LHCN-M2 (cell line): ENCODE measurements at places on chromosomes 2 and 18. TPM values are rescaled to one million over a fixed set of nuclear protein-coding genes. Genes with fewer than 3 reads are reported as not detected.

The UGT1A5 gene
- not detected in 2 replicates for total RNA-seq

GRCh38 chr2:85605406-85606115 lies 3.1 kb upstream of the TMEM150A start:
- DNase-seq, result peak; percentile 82

- no peak for DNase-seq
Measured at GRCh38 chr2:231523451-231524285, 6.6 kb downstream of the NMUR1 start.

The TNFRSF11A gene
- 0.06 TPM in 2 replicates for total RNA-seq

- DNase-seq, result no peak
Measured at GRCh38 chr2:184339966-184340365, 258.4 kb upstream of the ZNF804A start.

DNA sequence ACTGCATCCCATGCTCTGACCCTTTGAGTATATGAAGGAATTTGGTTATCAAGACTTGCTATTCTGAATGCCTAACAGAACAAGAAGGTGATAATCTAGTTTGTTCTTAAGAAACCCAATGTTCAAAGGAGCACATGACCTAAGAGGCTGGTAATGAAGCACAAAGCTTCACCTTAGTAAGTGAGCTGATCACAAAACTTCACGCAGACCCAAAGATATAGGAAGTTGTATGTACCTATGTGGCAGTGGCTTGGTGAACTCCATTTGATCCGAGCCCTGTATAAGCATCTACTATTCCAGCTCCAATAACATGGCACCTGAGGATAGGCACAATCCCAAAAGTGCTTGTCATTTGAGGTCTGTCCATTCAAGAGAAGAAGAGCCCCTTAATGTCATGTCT lies 78.6 kb downstream of the ANKRD44 start:
- no peak for DNase-seq

The FSHR gene
- not detected in 2 replicates for total RNA-seq

DNA sequence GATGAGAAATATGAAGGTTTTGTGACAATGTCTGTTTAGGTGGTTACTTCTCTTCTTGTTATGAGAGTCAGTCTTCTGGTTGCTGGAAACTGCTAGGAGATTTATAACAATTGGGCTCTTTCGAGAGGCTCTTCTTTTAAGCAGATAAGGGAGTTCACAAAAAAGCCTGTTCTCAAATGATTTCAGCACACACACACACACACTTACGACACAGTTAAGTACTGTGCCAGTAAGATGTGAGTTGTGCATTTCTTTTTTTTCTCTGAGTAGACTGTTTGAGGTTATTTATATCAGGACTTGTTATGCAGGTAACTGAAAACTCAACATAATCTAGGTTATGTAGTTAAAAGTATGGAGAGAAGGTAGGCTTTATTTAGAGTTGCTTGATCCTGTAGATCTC lies 49.8 kb downstream of the MSH2 start:
- no peak for DNase-seq

The NAT8 gene
- total RNA-seq, result not detected in 2 replicates

GRCh38 chr2:210363876-210364275 lies 48.9 kb upstream of the MYL1 start:
- no peak for DNase-seq

- no peak for DNase-seq
Measured at GRCh38 chr2:437756-438393, 150.0 kb upstream of the ALKAL2 start.

GRCh38 chr2:238881353-238882081 lies 33.6 kb downstream of the TWIST2 start:
- DNase-seq, result no peak

- DNase-seq, result no peak
Measured at GRCh38 chr2:230319211-230319862, 7.7 kb upstream of the SP140L start.

DNA sequence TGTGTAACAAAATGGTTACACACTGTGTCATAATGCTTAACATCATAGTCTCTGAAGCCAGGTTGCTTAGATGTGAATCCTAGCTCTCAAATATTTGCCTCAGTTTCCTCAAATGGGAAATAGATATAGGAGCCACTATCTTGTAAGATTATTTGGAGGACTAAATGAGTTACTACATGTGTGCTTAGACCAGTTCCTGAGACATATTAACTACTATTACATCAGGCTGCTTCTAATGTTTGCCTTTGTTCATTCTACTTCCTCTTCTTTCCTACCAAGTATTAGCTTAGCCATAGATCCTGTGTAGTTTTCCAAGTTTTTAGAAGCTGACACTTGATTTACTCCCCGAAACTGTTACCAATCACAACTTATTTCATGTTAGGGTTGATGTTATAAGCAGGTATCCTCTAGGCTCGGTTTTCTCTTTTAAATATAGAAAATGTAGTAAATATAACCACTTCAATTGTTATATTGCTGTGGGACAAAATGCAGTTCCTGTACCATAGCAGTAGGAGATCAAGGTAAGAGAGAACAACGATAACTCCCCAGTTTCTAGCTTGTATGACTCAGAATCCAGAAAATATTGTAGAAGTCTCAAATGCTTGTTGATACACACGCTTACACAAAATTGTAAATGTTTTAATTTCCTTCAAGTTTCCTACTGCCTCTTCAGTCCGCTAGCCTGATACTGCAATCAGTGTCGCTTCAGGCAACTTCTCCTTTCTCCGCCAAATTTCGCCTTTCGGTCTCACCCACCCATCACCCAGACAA lies 751 bp upstream of the DNAJC10 start:
- peak; percentile 8 for DNase-seq

GRCh38 chr2:206800506-206801417 lies 35.4 kb downstream of the FASTKD2 start:
- peak; percentile 70 for DNase-seq

DNA sequence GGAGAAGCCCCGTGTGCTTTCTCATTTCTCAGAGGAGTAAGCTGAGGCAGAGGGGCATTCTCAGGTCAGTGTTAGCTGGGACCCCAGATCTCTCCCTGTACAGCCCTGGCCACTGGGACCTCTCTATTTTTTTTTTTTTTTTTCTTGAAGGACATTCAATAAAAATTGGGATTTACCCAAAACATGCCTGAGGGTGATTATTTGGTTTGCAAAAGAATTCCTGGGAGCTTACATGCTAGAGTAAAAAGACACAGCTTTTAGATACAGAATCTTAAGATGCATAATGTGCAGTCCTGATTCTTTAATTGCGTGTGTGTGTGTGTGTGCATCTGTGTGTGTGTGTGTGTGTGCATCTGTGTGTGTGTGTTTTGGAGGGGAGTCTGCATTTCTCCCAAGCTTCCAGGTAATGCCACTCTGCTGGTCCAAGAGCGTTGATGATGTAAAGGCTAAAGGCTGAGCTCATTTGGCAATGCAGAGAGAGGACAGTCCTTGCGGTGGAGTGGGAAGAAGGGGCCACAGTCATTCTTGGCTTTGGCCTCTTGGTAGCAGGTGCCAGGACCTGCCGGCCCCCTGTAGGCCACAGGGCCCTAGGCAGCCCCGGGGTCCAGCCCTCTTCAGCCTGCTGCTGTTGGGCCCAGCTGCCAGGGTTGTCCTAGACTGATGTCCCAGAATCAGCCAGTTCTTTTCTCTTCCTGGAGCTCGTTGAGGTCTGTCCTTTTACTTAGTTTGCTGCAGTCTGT lies 74.1 kb upstream of the MCFD2 start:
- DNase-seq, result no peak

- DNase-seq, result no peak
Measured at GRCh38 chr2:19454125-19454524, 95.7 kb upstream of the OSR1 start.

The PGAP1 gene
- total RNA-seq, result 6.0 and 7.8 TPM in 2 replicates

The GREB1L gene
- total RNA-seq, result 15.2 and 17.4 TPM in 2 replicates

GRCh38 chr18:8856769-8857393 lies 151.5 kb downstream of the MTCL1 start:
- no peak for DNase-seq

The COL6A3 gene
- total RNA-seq, result 5.2 and 9.2 TPM in 2 replicates

The GDF7 gene
- not detected in 2 replicates for total RNA-seq

The GALNT14 gene
- not detected in 2 replicates for total RNA-seq

The LHCGR gene
- total RNA-seq, result not detected in 2 replicates

DNA sequence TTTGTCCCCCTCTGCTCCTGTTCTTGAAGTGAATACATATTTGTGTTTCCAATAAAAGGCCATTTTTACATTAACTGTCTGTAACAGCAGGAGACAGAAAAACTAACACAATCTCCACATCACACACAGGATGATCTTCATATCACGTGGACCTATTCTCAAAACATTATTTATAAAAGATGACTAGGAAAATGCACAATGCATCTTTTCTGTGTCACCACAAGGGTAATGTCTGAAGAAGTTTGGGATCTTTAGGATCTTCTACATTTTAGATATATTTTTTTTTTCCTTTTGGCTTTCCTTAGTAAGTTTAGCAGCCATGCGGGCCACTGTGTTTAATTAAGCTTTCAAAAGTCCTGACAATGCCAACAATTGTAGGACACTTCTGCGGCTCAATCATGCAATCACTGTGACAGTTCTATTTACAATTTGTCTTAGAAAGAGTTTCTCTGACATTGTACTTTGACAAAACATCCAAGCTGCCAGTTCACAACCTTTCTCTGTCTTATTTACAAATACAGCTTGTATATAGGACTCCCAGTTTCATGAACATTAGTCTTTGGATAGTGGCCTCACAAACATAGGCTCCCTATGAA lies 12.3 kb downstream of the BCL11A start:
- no peak for DNase-seq

The PCARE gene
- not detected in 2 replicates for total RNA-seq

The TMEM182 gene
- 2.7 and 4.0 TPM in 2 replicates for total RNA-seq

DNA sequence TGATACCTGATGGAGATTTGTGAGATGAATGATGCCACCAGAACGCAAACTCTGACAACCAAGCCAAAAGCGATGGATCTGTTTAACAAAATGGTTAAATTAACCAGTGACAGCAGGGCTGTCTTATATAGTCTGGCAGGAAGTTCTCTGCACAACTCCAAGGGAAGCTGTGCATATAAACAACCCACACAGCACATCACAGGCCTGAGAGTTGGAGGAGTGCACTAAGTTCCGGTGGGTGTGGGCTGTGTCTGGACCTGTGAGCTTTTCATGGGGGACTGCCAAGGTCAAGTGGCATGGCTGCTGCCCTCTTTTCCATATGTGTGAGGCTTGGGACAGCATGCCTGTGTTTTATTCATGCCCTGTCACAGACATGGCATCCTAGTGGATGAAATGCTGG lies 414.6 kb upstream of the TRIB2 start:
- no peak for DNase-seq

The C2orf78 gene
- 0.06 TPM in 1 of 2 replicates, not detected in the other for total RNA-seq

- DNase-seq, result no peak
Measured at GRCh38 chr2:227398684-227399670, 11.2 kb upstream of the SCYGR1 start.

- DNase-seq, result no peak
Measured at GRCh38 chr2:168949324-168949723, 48.2 kb downstream of the G6PC2 start.
